ENCODE measurements at places on chromosomes 2 and 18.

- no peak for DNase-seq
Measured at GRCh38 chr2:209821806-209822205, 50.2 kb downstream of the UNC80 start.

- DNase-seq, result no peak
Measured at GRCh38 chr2:131431336-131431735, 44.6 kb upstream of the TUBA3D start.

DNA sequence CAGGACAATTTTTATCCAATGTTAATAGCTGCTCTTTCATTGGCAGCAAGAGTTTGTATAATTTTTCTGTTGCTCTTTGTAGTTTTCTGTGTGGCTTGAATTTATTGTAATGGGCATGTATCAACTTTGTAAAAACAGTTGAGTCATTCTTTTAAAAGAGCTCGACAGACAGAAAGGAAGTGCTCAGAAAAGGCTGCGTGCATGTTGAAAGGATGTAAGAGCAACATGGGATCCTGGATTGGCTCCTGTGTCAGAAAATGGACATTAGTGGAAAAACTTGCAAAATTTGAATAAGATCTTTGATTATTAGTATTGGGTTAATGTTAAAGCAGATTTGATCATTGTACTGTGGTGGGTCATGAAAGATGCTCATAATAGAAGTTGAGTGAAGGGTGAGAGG lies 93.3 kb upstream of the CDC42EP3 start:
- DNase-seq, result no peak

GRCh38 chr2:10906926-10907625 lies 4.7 kb upstream of the KCNF1 start:
- DNase-seq, result no peak

DNA sequence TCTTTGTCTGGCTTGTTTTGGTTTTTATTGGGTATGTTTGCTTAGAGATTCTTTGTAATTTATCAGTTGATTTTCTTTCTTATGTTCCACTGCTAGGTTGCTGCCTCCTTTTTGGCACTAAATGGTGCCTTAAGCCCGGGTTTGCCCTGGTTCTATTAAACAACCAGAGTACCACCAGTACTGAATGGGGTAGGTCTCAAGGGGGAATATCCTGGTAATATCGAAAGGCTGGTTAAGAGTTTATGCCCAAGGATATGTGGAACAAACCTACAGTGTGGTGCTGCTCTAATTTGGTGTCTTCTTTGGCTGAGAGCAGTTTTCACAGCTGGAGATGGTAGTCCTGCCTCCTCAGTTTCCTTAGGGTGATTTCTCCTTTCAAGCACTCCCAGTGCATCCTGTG lies 76.5 kb downstream of the SEMA4F start:
- no peak for DNase-seq

GRCh38 chr2:239753401-239753837 lies 271.7 kb downstream of the NDUFA10 start:
- DNase-seq, result peak; percentile 28

GRCh38 chr2:12291303-12291702 lies 425.4 kb upstream of the TRIB2 start:
- DNase-seq, result no peak

DNA sequence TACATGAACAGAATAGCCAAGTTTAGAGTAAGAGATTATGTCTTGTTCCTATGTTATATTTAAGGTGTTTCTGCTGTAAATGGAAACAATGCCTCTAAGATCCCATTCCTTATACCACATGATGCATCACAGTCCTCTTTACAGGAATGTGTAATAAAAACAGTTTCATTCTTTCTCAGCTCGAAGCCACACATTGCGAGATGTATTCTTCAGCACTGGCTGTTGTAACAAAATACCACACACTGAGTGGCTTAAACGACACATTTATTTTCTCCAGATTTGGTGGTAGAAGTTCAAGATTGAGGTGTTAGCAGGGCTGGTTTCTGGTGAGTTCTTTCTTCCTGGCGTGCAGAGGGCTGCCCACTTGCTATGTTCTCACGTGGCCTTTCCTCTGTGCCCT lies 246.2 kb downstream of the SOCS6 start:
- no peak for DNase-seq

DNA sequence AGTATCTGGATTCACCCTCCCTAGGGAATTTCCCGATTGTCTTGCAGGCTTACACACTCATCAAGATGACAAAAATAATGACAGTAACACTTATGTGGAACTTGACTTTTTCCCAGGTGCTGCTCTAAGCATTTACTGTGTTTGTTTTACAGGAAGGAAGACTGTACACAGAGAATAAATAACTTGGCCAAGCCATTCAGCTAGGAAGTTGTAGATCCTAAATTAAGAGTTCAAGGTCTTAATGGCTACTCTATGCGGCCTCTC lies 549 bp upstream of the DPP4 start:
- no peak for DNase-seq

- peak; percentile 79 for DNase-seq
Measured at GRCh38 chr18:50649821-50650220, 89.9 kb downstream of the MAPK4 start.

DNA sequence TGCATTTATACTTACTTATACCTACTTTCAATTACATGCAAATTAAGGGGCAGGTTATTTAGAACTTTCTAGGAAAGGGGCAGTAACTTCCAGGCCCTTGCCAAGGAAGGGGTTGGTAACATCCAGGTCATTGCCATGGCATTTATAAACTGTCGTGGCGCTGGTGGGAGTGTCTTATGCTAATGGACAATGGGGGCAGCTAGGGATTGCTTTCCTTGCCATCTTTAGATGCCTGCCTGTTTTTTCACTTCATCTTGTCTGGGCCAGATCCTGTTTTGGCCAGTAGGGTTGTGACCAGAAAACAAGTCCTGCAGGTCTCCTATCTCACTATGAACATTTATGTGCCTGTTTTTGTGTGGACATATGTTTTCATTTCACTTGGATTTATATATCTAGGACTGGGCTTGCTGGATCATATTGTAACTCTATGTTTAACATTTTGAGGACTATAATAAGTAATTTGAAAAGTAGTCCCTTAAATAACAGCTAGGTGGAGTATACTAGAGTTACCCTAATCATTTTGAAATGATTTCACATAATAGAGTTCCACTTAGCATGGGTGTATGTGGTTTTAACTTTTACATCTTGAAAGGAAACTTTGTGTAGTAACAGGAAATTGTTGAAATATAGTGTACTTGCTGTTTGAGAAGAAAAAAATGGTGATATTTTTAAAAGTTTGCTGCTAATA lies 56.1 kb downstream of the LCLAT1 start:
- no peak for DNase-seq

Measured in Right ventricle myocardium inferior (tissue), 1 donor.